CD4-positive, alpha-beta memory T cell (primary cell): ENCODE measurements at places on chromosomes 11 and 22. TPM values are rescaled to one million over a fixed set of nuclear protein-coding genes. Genes with fewer than 3 reads are reported as not detected.

DNA sequence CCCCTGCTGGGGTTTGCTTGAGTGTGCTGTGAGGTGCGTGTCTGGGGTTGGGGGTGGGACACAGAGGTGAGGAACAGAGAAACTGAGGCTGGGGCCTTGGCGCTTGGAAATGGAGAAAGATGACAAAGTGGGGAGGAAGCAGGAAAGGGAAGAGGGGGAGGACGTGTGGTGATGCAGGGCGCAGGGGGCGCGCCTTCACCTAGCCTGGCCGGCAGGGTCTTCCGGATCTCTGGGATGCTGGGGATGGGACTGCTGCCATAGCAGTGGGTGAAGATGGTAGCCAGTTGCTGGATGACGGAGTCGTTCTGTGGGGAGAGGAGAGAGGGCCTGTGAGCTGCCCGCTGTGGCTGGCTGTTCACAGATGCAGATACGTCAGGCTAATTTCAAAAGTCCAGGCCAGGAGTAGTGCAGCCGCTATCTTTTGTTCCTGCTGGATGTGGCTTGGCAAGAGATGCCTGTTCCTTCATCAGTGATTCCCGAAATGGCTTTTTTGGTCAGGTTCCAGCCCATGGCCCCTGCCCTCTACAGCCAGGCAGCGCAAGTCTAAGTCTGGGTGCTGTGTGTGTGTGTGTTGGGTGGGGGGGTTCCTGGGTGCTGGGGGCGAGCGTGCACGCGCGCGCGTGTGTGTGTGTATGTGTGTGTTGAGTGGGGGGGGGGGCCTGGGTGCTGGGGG is 54.8 kb downstream of the NAT10 start:
- no peak for DNase-seq

DNA sequence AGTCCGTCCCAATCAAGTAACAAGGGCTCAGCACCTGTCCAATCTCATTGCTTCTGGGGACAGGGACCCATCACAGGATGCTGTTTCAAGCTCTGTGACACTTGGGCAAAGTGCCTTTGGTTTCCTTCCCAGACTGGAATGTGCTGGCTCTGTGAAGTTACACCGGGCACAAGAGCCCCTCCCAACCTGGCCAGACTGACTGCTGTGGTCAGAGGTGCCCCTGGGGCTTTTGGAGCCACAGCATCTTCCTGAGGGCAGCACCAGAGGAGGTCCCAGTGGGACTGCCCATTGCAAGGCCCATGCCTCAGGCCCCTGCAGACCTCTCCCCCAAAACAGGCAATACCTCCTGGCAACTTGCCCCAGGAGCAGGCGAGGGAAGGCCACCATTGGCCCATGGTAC is 155.2 kb upstream of the GRK3 start:
- no peak for DNase-seq

DNA sequence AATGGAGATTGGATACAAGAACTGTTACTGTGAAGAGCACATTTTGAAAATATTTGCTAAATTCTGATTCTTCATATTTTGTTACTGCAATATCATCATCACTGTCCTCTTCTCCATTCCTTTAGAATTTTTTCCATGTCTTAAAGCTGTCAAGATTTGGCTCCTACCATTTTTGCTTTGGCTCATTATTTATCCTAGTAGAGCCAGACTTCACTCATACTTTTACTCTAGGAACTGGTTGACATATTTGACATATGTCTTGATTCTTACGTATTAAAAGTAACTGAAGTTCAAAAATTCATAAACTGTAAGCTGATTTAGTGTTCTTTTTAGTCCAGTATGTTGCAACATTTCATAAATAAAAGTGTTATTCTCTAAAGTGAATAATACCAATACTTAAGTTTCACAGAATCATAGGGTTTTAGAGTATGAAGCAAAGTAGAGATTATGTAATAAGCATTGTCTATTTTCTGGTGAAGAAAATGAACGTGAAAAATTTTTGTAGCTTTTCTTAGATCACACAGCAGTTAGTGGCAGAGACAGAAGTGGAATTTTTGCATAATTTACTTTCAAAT is 225.6 kb downstream of the TMEM135 start:
- DNase-seq: no peak

DNA sequence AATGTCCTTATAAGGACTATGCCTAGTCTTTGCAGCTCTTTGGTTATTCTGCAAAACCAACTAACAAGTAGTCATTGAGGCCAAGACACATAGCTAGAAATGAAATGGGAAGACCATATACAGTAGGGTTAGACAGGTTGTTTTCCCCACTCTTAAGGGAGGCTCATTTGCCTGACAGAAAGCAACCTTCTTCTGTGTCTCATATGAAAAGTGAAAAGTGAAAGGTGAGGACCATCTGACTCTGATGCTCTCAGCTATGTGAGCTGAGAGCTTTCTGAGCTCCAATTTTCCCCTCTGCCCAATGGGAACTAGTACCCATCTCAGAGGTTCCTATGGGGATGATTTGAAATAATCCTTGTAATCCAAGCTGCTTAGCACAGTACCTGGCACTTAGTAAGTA is 142.0 kb upstream of the BDNF start:
- no peak for DNase-seq

- DNase-seq: no peak
These were observed 81.7 kb downstream of the BARX2 start for GRCh38 chr11:129457321-129457720.

- DNase-seq: no peak
These were observed 211.4 kb downstream of the ETS1 start for GRCh38 chr11:128375961-128376360.

Gene OR10A4
- total RNA-seq: not detected

Gene SCARF2
- total RNA-seq: 2.7 TPM

Gene CNTN5
- total RNA-seq: not detected

Gene SORL1
- 610 TPM for total RNA-seq

Gene OPCML
- not detected for total RNA-seq

Gene C1QTNF5
- not detected for total RNA-seq
